Urinary bladder (tissue), 4 donors: ENCODE measurements at places on chromosomes 1 and 21. TPM values are rescaled to one million over a fixed set of nuclear protein-coding genes. Genes with fewer than 3 reads are reported as not detected.

GRCh38 chr1:236039740-236040685 is 24.9 kb downstream of the NID1 start:
- DNase-seq: no peak

DNA sequence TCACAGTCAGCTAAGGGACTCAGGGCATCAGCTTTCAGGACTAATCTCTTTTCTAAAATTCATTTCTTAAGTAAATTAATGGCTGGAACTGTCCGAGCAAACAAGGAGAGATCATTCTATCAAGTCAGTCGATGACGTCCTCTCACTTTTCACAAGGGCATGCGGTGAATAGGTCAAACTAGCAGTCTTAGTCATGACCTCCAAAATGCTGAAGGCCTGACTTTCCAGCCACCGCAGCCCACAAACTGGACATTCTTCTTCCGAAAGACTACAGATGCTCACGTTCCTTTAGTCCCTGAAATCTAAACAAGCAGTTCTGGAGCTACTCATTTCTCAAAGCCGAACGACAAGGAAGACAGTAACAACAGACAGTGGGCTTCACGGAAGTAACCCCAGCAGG is 127.9 kb downstream of the TIAM1 start:
- no peak for DNase-seq

DNA sequence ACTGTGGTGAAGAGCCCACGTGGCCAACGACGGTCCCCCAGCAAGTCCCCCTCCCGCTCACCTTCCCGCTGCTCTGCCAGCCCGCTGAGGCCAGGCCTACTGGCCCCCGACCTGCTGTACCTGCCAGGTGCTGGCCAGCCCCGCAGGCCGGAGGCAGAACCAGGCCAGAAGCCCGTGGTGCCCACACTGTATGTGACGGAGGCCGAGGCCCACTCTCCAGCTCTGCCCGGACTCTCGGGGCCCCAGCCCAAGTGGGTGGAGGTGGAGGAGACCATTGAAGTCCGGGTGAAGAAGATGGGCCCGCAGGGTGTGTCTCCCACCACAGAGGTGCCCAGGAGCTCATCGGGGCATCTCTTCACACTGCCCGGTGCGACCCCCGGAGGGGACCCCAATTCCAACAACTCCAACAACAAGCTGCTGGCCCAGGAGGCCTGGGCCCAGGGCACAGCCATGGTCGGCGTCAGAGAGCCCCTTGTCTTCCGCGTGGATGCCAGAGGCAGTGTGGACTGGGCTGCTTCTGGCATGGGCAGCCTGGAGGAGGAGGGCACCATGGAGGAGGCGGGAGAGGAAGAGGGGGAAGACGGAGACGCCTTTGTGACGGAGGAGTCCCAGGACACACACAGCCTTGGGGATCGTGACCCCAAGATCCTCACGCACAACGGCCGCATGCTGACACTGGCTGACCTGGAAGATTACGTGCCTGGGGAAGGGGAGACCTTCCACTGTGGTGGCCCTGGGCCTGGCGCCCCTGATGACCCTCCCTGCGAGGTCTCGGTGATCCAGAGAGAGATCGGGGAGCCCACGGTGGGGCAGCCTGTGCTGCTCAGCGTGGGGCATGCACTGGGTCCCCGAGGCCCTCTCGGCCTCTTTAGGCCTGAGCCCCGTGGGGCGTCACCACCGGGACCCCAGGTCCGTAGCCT is 46.8 kb downstream of the TRIM11 start:
- DNase-seq: no peak

DNA sequence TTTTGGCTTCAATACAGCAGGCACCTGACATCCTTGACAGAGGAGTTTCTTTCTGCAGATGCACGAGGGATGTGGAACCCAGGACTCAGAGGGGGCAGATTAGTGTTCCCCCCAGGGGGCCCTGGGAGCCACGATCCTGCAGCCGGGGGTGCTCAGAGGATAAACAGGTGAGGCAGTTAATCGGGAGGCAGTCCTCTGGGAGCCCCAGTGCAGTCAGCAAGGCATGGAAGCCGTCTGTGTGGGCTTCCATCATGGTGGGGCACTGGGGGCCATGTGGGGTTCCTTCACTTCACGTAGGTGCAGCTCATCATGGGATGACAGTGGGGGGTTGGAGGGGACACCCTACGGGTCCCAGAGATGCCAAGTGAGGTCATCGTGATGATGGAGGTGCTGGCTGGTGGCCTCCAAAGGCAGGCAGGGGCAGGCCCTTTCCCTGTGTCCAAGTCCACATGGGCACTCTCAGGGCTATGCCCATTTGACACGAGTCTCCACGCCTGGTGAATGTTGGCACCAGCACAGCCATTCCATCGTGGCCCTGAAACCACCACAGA is 59.3 kb upstream of the ABCG1 start:
- DNase-seq: no peak

DNA sequence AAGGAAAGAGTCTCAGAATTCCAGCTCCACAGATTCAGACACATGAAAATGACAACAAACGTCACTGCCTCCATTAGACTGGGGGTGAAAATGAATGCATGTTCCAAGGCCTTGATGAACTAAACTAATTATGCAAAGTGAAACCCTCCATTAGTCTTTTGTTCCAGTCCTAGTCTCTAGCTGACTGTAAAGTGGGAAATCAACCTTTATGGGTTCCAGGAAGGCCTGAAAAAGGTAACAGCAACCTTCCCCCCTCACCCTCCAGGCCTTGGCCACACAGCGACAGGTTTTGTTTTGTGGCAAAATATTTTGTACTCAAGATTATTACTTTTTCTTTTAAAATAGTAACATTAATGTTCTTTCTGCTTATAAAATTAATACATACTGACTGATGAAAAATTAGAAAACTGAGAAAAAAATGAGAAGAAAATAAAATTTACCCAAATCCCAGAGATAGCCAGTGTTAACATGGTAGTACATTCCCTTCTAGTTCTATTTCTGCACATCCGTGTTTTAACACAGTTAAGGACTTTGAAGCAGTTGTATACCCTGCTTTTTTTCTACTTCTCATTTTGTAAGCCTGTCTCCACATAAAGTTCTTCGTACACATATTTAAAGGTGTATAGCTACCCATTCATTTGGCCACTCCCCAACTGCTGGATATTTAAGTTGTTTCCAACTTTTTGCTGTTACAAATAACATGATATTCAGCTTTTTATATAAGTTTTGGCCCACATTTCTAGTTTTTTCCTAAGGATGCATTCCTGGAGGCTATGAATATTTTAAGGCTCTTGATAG is 60.9 kb downstream of the CD2 start:
- no peak for DNase-seq

GRCh38 chr1:203563291-203563690 is 63.3 kb upstream of the ATP2B4 start:
- DNase-seq: no peak

- no peak for DNase-seq
Observed at GRCh38 chr1:195899762-195900352, 708.4 kb downstream of the KCNT2 start.

DNA sequence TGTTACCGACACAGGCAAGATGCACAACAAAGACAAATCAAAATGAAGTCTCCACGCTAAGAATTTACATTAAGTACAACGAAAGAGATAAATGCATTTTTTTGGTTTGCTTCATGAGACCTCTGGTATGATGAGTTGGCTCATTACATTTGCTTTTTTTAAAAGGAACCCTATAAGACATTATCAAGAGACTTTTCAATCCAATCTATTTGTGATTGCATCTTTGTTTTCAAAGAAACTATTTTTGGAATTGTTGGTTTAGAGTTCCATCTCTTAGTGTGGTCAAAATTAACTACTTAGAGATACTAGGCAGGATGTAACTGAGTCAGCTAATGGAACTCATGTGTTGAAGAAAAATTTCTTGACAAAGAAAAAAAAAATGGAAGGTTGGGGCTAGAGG is 200.1 kb downstream of the ZC3H11B start:
- DNase-seq: no peak

DNA sequence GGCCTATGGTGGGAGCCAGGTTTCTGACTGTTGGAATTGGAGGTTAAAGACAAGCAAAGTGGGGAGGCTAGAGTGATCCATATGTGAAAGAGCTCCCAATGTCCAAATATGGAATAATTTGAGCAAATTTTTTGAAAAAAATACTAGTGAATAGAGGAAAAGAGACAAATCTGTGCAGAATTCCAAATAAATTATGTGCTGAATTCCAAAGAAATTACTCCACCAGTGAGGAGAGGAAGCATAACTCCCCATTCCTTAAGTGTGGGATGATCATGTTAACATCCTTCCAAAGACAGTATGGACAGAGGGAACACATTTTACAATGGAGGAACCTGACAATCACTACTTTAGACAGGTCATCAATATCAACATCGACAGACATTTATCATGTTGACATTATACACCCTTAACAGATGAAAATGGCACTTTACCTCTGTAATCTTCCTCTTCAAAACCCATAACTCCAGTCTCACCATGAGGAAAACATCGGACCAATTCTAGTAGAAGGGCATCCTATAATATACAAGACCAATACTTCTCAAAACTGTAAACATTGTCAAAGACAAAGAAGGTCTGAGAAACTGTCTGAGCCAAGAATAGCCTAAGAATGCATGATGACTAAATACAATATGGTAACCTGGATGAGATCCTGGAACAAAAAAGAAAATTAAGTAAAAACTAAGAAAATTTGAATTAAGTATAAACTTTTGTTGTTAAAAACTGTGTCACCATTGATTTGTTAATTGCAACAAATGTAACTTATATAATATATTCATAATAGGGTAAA is 71.5 kb upstream of the RGS4 start:
- no peak for DNase-seq

DNA sequence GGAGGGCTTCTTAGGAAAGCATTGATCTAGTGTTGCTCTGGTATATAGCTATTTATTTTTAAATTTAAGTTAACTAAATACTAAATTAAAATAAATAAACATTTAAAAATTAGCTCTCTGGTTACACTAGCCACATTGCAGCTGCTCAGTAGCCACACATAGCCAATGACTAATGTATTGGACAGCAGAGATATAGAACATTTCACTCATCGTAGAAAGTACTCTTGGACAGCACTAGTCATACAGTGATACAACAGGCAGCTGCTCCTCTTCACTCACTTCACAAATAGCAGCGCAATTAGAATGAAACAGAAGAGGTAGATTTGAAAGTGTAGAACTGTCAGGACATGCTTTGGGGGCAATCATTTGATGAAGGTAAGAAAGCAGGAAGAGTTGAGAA is 245.4 kb downstream of the PBX1 start:
- no peak for DNase-seq

- no peak for DNase-seq
Observed at GRCh38 chr1:208009706-208010444, 99.0 kb upstream of the CD34 start.

DNA sequence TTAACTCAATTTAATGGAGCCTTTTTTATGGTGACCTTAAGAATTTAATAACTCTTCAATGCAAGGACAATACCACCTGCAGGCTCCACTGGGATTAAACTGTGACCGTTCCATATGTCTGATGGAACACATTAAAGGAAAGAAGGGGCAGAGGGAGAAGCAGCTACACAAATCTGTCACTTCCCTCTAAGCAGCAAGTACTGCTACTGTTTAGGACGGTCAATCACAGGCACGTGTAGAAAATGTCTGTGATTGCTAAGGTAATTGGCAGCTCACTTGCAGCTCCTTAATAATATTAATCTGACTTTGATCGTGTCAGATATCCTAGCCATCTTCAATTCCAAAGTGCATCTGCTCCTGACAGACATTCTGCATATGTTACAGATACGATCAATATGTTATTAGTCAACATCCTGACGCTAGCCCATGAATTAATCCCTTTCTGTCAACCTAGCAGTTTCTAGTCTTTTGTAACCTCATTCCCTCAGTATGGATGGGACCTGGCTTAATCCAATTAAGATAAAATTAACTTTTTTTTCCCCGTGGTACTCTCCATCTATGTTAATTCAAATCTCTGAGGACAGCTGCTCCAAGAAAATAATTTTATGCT is 1012.4 kb downstream of the AMY1C start:
- no peak for DNase-seq

DNA sequence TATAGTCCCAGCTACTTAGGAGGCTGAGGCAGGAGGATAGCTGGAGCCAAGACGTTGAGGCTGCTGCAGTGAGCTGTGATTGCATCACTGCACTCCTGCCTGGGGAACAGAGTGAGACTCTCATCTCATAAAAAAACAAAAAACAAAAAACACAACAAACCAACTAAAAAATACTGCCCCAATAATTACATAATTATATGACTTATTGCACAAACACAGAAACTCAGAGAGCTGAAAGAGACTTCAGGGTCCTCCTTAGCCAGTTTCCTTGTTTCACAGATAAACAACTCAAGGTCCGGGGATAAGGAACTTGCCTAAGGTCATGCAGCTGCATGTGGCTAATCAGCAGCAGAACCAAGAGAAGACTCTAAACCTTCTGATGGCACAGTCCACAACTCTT is 11.9 kb downstream of the EXTL2 start:
- no peak for DNase-seq

- no peak for DNase-seq
Observed at GRCh38 chr1:32040711-32041110, 27.0 kb downstream of the KHDRBS1 start.

- no peak for DNase-seq
Observed at GRCh38 chr1:96072021-96072420, 649.6 kb upstream of the PTBP2 start.

- peak; percentile 74 for DNase-seq
Observed at GRCh38 chr21:42056996-42057689, 14.0 kb upstream of the UMODL1 start.

DNA sequence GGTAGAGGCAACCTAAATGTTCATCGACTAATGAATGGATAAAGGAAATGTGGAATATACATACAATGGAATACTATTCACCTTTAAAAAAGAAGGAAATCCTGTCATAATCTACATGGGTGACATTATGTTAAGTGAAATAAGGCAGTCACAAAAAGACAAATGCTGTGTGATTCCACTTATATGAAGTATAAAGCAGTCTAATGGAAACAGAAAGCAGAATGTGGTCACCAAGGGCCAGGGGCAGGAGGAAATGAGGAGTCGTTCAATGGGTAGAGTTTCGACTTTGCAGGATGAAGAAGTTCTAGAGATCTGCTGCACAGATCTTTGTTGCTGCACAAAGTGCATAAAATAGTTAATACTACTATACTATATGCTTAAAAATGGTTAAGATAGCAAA is 7.8 kb downstream of the DIPK1A start:
- no peak for DNase-seq

- no peak for DNase-seq
Observed at GRCh38 chr1:48773133-48773532, 3.6 kb downstream of the BEND5 start.

Gene SLC41A1
- 11.5 TPM for total RNA-seq

Gene GNG12
- 264 TPM for total RNA-seq

Gene RIMKLA
- 0.69 TPM for total RNA-seq

Gene COL6A2
- 1,109 TPM for total RNA-seq

Gene ANKRD65
- total RNA-seq: 5.8 TPM

Gene VAV3
- 24.2 TPM for total RNA-seq

Gene IL10
- 2.8 TPM for total RNA-seq

Gene NEGR1
- total RNA-seq: 92.3 TPM

Gene NDUFS5
- total RNA-seq: 368 TPM

Gene SAMD11
- total RNA-seq: 18.1 TPM

Gene C8B
- total RNA-seq: not detected
